Epithelial cell of proximal tubule (primary cell): ENCODE measurements at places on chromosomes 16 and 17. TPM values are rescaled to one million over a fixed set of nuclear protein-coding genes. Genes with fewer than 3 reads are reported as not detected.
A peak's percentile ranks its signal among the peaks of the same experiment; 100 is the strongest.

DNA sequence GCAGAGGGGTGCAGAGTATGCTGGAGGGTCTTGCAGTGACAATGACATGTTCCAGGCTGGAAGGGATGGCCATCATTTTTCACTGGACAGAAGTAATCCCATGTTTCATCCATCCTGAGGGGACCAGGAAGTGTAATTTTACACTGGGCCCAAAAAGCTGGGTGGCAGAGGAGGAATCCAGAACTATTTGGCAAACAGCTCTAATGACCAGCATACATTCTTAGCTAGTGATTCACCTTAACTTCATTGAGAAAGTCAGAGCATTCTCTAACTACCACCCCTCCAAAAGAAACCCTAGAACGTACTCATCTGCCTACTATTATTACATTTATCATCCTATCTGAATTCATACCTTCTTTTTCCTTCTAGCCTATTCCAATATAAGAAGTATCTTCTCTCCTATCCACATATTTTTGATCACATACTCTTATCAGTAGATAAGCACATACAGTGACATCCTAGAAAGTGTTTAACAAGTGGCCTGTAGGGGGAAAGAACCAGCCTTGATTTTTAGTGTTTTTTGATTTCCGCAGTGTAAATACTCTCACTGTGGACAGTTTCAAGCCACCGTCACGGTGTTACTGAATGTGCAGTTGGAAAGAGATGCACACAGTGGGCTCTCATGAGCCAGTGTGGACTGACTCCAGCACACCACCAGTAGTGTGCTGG lies 118.1 kb downstream of the FTO start:
- peak; percentile 23 for DNase-seq

DNA sequence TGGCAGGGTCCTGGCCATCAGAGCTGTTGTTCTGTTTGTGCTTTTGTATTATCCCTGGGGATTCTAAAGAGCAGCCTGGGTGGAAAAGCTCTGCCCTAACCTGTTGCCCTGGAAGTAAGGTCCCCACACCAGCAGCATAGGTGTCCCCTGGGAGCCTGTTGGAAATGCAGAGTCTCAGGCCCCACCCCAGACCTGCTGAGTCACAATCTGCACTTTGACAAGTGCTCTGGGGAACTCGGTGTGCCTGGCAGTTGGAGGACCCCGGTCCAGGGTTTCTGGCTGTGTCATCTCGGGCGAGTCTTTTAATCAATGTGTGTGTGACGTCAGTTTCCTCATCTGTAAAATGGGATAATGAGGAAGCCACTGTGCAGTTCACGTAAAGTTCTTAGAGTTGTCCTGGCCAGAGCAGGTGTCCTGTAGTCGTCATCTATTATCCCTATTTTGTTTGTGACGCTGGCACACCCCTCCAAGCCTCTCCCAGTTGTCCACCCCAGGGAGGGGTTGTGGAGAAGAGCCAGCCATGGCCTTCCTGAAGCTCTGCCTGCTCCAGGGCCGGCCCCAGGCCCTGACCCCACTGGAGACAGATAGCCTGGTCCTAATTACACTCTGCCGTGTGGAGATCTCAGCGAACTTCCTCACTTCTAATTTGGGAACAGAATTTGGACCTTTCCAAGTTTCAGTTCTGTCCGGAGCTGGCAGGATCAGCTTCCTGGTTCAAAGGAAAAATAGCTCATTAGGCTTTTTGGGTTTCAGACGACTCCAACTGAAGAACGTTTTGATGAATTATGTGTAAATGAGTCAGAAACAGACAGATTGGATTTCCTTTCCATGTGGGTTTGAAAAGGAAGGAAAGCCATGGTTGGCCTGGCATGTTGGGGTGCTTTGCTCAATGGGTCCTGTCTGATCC lies 295.7 kb upstream of the FOXF1 start:
- DNase-seq, result no peak

GRCh38 chr17:57751348-57751971 lies 6.4 kb upstream of the CCDC182 start:
- no peak for DNase-seq

DNA sequence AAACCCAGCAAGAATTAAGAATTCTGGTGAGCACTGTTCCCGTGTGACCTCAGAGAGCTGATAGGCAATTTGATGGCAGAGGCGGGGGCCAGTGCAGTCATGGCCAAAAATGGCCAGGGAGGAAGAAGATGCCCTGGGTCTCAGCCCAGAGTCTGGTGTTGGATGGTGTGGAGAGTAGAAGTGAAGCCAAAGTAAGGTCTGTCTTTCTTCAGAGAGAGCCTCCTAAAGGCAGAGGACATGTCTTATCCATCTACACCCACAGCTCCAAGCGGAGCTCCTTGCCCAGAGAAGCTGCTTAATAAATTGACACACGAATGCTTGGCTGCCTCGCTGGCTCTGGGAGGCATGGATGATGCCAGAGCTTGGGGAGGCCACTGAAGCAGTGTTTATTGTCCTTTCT lies 19.7 kb upstream of the ZNF652 start:
- DNase-seq, result no peak

- DNase-seq, result no peak
Measured at GRCh38 chr16:4701791-4702465, 8.6 kb downstream of the NUDT16L1 start.

DNA sequence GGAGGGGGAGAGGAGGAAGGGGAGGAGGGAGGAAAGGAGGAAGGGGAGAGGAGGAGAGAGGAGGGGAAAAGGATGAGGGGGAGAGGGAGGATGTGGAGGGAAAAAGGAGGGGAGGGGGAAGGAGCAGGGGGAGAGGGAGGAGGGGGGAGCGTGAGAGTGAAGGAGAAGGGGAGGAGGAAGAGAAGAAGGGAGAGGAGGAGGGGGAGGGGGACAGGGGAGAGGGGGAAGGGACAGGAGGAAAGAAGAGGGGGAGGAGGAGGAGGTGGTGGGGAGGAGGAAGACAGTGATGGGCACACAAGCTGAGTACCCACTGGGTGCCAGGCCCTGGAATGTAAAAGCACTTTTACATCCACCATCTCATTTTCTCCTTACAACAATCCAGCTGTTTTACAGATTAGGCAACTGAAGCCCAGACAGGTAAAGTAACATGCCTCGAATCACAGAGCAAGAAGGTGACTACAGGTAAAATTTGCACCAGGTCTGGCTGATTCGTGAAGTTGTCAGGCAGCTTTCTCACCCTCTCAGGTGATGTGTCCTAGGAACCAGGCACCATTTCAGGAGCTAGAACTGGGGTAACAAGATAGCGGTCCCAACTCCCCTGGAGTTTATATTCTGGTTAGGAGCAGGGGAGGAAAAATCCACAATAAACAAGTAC lies 10.0 kb upstream of the LITAF start:
- DNase-seq, result no peak

- no peak for DNase-seq
Measured at GRCh38 chr16:73432850-73433730, 385.2 kb upstream of the ZFHX3 start.

DNA sequence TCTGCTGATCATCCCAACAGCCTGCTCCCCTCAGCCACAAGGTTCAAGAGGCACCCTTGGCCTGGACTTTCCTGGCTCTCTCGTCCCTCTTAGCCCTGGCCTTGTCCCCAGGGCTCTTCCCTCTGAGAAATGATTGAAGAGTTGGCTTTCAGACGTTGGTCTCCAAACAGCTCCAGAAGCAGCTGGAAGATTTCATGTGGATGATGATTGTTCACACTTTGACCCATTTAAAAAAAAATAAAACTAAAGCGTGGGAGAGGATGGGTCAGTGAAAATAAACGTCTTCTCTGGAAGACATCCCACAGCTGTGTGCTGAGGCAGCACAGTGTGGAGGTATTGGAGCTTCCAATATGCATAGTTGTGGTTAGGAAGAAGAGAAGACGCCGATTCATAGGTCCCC lies 54.7 kb upstream of the CDH11 start:
- DNase-seq, result no peak

- no peak for DNase-seq
Measured at GRCh38 chr16:68035227-68035626, 12.1 kb downstream of the DUS2 start.

DNA sequence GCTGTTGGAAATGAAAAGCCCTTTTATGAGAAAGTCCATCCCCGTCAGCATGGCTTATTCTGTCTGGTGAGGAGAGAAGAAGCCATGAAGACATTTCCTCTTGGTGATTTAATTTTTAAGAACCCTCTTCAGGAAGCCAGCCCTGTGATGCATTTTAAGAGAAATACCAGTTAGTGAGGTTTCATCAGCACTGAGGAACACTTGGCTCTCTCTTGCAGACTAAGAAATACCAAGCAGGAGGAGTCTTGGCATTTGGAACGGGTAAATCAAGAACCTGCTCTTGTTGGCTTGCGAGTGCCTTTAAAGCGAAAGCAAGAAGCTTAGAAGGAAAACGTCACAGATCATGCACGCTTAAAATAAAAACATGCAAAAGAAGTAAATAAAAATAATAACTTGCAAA lies 17.5 kb downstream of the RAB11FIP3 start:
- no peak for DNase-seq

KIFC3 gene
- total RNA-seq, result 79.1 and 86.0 TPM in 2 replicates

GRCh38 chr16:77308163-77308561 lies 109.0 kb downstream of the SYCE1L start:
- DNase-seq, result peak; percentile 94
